ENCODE measurements at places on chromosomes 6 and 20. TPM values are rescaled to one million over a fixed set of nuclear protein-coding genes. Genes with fewer than 3 reads are reported as not detected.

CRIP3 gene
- total RNA-seq, result not detected

FAM162B gene
- total RNA-seq, result not detected

CD40 gene
- total RNA-seq, result 32.7 TPM

TBP gene
- total RNA-seq, result 31.8 TPM

SMPDL3A gene
- 8.1 TPM for total RNA-seq

GJA1 gene
- total RNA-seq, result not detected

SLC17A1 gene
- not detected for total RNA-seq

CCN6 gene
- not detected for total RNA-seq

- H3K27me3 ChIP-seq, result no peaks in the 10 kb centered on the region
- no peak for DNase-seq
- peak overlapping the region; percentile 11 for H3K4me3 ChIP-seq
- no peaks in the 10 kb centered on the region for H3K36me3 ChIP-seq
- no peak overlapping the region for H3K27ac ChIP-seq
Measured at GRCh38 chr6:153210083-153210482, 79.0 kb upstream of the RGS17 start.

- no peak for DNase-seq
- no peaks in the 10 kb centered on the region for H3K27me3 ChIP-seq
- no peak overlapping the region for H3K27ac ChIP-seq
- no peak overlapping the region for H3K4me3 ChIP-seq
- H3K36me3 ChIP-seq, result no peaks in the 10 kb centered on the region
- no peaks in the 10 kb centered on the region for H3K4me1 ChIP-seq
Measured at GRCh38 chr6:21033575-21034026, 499.3 kb downstream of the CDKAL1 start.

DNA sequence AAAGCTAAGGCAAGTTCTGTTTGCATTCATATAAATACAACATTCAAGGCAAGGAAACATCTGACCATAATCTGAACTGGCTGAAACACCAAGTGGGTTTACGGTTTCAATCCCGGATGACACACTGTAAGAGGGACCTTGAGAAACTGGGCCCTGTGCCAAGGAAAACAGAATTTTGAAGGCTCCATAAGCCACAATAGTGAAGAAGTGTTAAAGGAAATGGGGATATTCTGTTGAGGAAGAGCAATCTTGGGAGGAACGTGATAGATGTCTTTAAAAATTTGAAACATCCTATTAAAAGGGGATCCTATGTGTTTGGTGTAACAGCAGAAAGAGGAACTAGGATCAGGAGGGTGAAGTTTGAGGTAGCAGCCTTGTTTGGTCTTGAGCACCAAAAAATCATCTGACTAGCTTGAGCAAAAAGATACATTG is 82.4 kb upstream of the TAB2 start:
- H3K4me3 ChIP-seq, result no peak overlapping the region
- H3K27ac ChIP-seq, result peak overlapping the region; percentile 80
- H3K36me3 ChIP-seq, result peaks cover 11% of the 10 kb centered on the region
- peaks cover 30% of the 10 kb centered on the region for H3K4me1 ChIP-seq
- H3K27me3 ChIP-seq, result no peaks in the 10 kb centered on the region
- no peak for DNase-seq

GRCh38 chr6:100465701-100466409 is 1.1 kb upstream of the SIM1 start:
- no peak for DNase-seq
- peaks cover 23% of the 10 kb centered on the region for H3K36me3 ChIP-seq
- peaks cover 67% of the 10 kb centered on the region for H3K27me3 ChIP-seq
- no peak overlapping the region for H3K27ac ChIP-seq
- peak overlapping the region; percentile 22 for H3K4me3 ChIP-seq

- H3K4me1 ChIP-seq, result peaks cover 6% of the 10 kb centered on the region
- DNase-seq, result no peak
- H3K4me3 ChIP-seq, result no peak overlapping the region
- no peak overlapping the region for H3K27ac ChIP-seq
Measured at GRCh38 chr20:24779131-24779530, 169.9 kb upstream of the CST7 start.

- no peak overlapping the region for H3K4me3 ChIP-seq
- no peaks in the 10 kb centered on the region for H3K4me1 ChIP-seq
- H3K27ac ChIP-seq, result no peak overlapping the region
- no peak for DNase-seq
Measured at GRCh38 chr6:86686496-86686895, 250.8 kb upstream of the HTR1E start.

DNA sequence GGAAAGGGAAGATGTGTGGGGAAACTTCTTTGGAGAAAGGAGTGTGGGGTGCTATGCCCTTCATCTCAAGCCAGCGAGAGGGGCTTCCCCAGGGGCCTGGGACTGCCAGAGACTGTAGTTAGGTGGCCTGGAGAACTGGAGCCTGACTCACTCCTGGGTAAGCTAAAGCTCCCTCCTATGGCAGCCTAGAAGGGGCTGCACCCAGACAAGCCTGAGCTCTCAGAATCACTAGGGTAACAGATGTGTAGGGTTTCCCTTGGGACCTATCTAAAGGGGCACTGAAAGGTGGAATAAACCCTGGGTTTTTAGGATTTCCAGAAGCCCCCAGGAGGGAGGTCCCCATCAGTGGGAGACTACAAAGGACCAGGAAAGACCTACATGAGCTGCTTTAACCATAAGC is 1.6 kb upstream of the ARMC2 start:
- no peak for DNase-seq
- no peak overlapping the region for H3K27ac ChIP-seq
- no peaks in the 10 kb centered on the region for H3K36me3 ChIP-seq
- H3K4me1 ChIP-seq, result peaks cover 20% of the 10 kb centered on the region
- no peaks in the 10 kb centered on the region for H3K27me3 ChIP-seq

DNA sequence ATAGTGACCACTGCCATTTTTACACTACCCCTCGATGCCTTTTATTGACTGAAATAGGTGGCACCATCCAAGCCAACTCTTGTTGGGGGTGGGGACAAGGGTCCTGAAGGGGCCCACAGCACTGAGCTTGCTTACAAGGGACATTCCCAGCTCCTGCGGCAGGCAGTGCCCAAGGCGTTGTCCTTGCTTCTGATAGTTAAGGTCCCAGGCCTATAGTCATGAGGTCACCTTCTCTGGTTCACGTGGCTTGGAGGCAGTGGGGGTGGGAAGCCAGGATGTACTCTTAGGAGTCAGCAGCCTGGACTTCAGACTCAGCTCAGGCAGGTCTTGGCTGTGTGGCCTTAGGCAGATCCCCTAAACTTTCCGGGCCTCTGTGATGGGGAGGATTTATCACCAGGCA is 48.6 kb downstream of the TOX2 start:
- H3K4me1 ChIP-seq, result peaks cover 42% of the 10 kb centered on the region
- no peak overlapping the region for H3K4me3 ChIP-seq
- H3K27ac ChIP-seq, result no peak overlapping the region
- H3K36me3 ChIP-seq, result peaks cover 2% of the 10 kb centered on the region
- H3K27me3 ChIP-seq, result peaks cover 21% of the 10 kb centered on the region

- peaks cover 4% of the 10 kb centered on the region for H3K36me3 ChIP-seq
- DNase-seq, result no peak
Measured at GRCh38 chr6:80022803-80023202, 18.4 kb downstream of the TTK start.

- no peaks in the 10 kb centered on the region for H3K4me1 ChIP-seq
- no peak overlapping the region for H3K27ac ChIP-seq
- H3K27me3 ChIP-seq, result peaks cover 15% of the 10 kb centered on the region
- peak; percentile 48 for DNase-seq
- H3K36me3 ChIP-seq, result no peaks in the 10 kb centered on the region
Measured at GRCh38 chr20:57844626-57845596, 135.1 kb upstream of the PMEPA1 start.

GRCh38 chr20:21092806-21093205 is 13.4 kb downstream of the LINC00237 start:
- H3K27me3 ChIP-seq, result peaks cover 62% of the 10 kb centered on the region
- DNase-seq, result no peak
- no peaks in the 10 kb centered on the region for H3K4me1 ChIP-seq
- no peaks in the 10 kb centered on the region for H3K36me3 ChIP-seq
- H3K27ac ChIP-seq, result no peak overlapping the region

- H3K4me1 ChIP-seq, result peaks cover 19% of the 10 kb centered on the region
- no peak for DNase-seq
- H3K4me3 ChIP-seq, result peak overlapping the region; percentile 90
- H3K27me3 ChIP-seq, result no peaks in the 10 kb centered on the region
- H3K36me3 ChIP-seq, result peaks cover 6% of the 10 kb centered on the region
Measured at GRCh38 chr20:4820806-4821518, 99.3 kb downstream of the PRND start.

All from natural killer cell treated with Interleukin-12 subunit alpha and Interleukin-12 subunit beta and Interleukin-15 and Interleukin-18, amount 100 ng/mL, for 72 hours (primary cell).